ENCODE measurements at places on chromosomes 4 and X.

DNA sequence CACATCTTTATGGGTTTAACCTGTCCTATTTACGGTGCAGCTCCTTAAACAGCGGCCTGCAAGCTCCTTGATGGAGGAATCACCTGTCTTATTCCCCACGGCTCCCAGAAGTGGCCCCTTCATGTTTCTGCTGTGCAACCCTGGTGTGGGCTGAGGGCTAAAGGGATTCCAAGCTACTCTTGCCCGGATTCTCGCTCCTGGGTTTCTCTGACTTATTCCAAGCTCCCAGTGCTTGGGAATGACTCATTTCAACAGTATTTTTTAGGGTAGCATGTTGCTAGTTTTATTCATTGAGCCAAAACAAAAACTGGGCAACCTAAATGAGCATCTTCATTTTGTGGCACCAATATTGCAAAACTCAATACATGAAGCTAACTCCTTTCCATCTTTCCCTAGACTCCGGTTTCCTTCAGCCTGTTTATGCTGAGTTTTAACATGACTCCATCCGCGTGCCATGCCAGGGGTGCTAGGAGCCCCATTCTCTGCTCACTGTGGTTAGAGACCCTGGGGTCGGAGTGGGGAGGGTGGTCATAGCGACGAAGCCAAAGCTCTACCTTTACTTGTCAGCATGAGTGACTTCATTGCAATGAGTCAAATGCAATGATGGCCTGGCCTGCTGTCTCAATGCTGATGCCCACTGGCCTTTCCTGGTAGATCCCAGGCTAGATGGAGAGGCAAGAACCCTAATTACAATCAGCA is 349.7 kb downstream of the NR3C2 start:
- DNase-seq: no peak

DNA sequence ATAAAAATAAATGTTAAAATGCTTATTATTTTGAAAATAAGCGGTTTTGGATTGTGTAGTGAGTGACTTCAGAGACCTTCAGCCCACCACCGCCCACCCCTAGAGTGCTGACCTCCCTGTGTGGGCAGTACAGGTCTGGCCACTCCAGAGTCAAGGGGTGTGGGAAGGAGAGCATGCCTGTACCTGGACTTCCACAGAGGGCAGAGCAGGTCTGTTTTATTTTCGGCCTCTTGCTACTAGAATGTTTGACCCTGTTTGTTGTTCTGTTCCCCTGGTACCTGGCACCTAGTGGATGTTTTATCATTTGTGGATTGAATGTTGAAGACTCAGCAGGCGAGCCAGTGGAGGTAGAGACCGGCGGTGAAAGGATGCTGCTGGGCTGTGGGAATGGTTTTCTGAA is 14.3 kb downstream of the PIGG start:
- DNase-seq: no peak

DNA sequence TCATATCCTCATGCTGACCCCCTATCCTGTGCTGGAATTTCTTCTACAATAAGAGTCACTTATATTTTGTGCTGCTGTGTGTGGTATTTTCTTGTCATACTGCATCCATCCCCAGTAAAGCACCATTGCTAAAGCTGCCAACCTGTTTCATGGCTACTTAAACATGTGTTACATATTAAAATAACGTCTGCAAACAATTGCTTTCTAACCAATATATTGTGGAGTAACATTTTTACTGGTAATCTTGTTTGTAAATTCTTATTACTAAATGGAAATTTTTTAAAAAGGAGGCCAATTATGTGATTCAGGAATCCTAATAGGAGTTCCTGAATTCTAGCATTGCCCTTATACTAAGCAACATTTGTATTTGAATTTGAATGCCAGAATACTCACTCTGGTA is 160.3 kb upstream of the VEGFC start:
- no peak for DNase-seq

- no peak for DNase-seq
Observed at GRCh38 chr4:164701665-164702064, 52.3 kb upstream of the SMIM31 start.

DNA sequence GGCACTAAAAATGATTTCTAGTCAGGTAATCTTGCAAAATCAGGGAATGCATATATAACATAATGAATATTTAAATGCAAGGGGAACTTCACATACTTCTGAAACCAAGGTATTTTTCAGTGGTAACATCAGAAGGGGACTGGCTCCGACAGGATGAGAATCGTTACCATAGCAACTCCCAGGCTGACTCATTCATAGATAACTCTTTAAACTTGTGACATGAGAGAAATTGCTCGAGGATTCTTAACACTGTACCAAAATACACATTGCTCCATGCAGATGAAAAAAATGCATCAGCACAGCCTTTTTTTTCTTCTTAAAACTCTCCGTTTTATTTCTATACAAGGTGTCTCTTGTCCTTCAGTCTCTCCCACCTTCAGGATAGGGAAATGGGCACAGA is 114.3 kb downstream of the GABRB1 start:
- no peak for DNase-seq

- DNase-seq: peak; percentile 60
Observed at GRCh38 chr4:24881508-24882196, 31.2 kb downstream of the CCDC149 start.

DNA sequence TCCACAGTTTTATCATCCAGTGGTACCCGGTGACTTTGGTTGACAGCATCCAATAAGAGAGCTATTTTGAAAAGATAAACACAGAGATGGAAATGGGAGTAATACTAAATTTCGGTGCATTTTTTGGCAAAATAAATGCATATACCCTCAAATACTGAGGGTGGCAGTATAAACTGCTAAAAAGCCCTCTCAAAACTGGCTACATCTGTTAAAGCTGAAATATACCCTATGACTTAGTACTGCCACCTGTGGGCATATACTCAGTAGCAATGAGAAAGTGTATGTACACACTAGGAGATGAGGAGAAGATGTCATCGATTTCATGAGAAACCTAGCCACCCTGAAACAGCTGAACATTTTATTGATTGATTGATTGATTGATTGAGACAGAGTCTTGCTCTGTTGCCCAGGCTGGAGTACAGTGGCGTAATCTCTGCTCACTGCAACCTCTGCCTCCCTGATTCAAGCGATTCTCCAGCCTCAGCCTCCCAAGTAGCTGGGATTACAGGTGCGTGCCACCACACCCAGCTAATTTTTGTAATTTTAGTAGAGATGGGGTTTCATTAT is 12.2 kb upstream of the TMEM128 start:
- DNase-seq: peak; percentile 79

DNA sequence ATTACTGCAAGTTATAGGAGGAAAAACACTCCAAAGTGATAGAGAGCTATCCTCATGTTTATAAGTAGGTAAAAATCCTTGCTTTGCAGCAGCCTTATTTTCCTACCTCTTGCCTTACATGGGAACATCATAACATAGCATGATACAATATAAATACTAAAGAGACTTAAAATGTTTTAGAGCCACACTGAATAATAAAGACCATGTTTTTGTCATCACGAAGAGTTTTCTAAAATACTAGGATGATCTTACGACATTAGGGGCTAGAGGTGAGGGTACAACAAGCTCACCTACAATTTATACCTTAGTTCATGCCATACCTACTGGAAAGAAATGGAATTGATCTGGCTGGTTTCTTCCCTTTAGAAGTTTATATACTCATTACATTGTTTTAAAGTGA is 184.8 kb downstream of the FBXW7 start:
- DNase-seq: no peak

GRCh38 chrX:152893980-152894610 is 3.8 kb upstream of the ZNF185 start:
- DNase-seq: no peak

All from inflammatory macrophage treated with lipopolysaccharide for 4 hours (primary cell).